RCC 7860 (cell line): ENCODE measurements at places on chromosomes 3 and 15.

DNA sequence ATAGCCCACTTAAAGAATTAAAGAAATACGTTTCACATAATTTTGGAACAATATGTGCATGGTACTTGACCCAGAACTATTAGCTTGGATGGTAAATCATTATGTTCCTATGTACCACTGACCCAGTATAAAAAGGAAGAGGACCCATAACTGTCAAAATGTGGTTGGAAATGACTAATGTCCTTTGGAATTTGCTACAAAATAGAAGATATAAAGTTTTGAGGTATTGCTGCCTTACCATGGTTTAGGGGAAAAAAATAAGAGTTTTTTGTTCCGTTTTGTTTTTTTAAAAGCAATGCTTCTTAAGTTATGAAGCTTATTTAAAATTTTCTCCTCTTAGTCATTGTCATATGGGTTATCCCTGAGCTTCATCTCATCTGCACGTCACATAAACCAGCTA is 15.8 kb upstream of the TFDP2 start:
- peak; percentile 28 for DNase-seq

DNA sequence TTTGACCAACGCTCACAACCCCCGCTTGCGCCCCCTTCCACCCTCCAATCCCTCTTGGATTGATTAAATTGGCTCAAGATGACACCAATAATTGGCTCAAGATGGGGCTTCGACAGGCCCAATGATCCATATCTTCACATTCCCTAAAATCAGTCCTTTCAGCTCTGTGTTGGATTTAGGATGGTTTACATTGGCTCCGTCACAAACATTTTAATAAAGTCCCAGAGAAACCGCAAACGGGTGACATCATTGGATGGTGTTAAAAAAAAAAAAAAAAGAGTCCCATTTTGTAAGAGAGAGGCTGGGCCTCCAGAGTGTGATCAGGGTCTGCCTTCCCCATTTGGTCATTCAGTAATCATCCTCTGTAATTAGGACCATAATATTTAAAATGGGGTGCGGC is 113.4 kb upstream of the MRPS22 start:
- no peak for DNase-seq

DNA sequence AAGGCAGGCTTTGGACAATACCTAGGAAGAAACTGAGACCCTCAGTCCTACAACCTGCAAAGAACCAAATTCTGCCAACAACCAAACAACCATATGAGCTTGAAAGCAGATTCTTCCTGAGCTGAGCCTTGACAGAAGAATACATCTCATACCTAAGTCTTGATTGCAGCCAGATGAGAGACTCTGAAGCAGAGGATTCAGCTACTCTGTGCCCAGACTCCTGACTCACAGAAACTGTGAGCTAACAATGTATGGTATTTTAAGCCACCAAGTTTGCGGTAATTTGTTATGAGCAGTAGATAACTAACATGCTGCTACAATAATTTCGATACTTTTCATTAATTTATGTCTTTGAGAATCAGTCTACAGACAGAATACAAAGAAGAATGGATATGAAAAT is 325.1 kb upstream of the CBLB start:
- no peak for DNase-seq

- DNase-seq, result no peak
Observed at GRCh38 chr15:58561321-58561720, 129.5 kb downstream of the LIPC start.

- DNase-seq, result no peak
Observed at GRCh38 chr3:49937090-49937489, 2.9 kb upstream of the RBM6 start.

DNA sequence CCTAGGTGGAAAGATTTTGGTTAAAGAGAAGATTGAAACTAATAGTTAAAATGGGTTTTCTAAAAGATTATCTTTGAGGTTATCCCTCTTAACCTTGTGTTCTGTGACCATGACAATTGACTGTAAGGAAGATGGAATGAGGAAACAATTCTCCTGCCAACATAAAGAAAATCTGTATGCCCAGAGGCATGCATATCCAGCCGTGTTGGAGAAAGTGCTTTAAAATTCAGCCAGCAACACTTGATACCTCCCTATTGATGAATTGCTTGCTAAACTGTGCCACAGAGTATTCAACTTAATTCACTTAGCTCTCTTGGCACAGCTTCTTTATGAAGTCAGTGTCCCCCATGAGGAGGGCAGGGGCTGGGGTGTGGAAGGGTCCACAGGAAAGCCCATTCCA is 203.5 kb downstream of the UBE2E2 start:
- DNase-seq, result no peak

DNA sequence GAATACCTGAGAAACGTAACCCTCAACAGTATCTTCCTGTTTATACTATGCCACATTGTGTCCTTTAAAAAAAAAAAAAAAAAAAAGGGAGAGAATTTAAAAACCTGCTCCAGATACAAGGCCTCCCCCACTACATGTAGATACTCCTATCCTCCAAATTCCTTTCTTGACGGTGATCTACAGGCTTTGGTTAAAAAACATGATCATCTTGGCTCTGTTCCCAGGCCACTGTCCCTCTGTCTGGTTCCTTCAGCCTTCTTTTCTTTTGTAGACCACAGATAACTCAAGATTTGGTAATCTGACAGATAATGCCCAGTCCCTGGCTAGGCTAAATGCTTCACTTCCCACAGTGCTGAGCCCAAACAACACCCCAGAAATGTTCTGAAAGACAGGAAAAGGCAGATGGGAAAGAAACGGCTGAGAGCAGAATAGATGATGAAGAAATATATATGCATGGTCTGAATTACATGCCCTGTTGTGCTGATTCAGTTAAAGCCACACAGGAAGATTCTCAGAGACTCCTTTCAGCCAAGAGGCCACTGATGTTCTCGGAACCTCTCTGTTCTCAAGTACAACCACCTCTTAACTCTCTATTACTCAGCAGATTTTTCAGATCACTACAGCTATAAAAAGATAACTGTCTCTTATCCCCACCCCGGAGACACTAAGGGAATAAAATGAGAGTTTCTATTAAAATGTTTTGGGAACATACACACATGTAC is 48.3 kb downstream of the NPTN start:
- DNase-seq, result no peak

DNA sequence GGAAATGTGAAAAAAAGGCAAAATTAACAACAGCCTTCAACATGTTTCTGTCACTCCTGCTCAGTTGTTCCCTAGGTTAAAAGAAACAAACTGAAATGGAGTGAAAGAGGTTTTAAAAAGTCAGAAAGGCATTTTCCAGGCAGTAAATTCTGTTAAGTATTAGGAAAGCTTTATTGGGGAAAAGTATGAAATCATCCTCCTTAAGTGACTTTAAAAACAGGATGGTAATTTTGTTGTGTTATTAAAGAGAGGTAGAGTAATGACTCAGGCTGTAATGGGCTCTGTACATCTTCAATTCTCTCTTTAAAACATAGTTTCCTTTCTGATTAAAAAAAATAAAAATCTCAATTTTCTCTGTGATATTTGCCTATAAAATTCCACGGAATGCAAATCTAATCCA is 81.1 kb downstream of the OTOL1 start:
- no peak for DNase-seq

DNA sequence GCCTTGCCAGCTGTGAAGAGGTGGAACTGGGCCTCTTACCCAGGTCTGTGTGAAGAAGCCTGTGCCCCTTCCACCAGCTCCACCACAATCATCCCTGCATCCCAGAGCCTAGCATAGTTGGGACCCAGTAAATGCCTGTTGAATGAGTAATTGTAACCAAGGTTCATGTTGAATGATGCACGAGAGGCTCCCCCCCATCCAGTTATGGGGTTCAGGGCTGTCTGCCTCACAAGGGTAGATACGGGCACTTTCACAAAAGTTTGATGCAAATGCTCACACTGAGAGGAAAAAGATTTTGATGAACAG is 29.5 kb upstream of the TSEN2 start:
- DNase-seq, result peak; percentile 9
